ENCODE measurements at places on chromosomes 7 and 10. TPM values are rescaled to one million over a fixed set of nuclear protein-coding genes. Genes with fewer than 3 reads are reported as not detected.

CTNNA3 gene
- polyA plus RNA-seq = 0.05 TPM

CD36 gene
- 612 TPM for polyA plus RNA-seq

KLLN gene
- 0.20 TPM for polyA plus RNA-seq

LIPM gene
- not detected for polyA plus RNA-seq
